CD8-positive, alpha-beta memory T cell (primary cell): ENCODE measurements at places on chromosomes 11 and 22. TPM values are rescaled to one million over a fixed set of nuclear protein-coding genes. Genes with fewer than 3 reads are reported as not detected.

DNA sequence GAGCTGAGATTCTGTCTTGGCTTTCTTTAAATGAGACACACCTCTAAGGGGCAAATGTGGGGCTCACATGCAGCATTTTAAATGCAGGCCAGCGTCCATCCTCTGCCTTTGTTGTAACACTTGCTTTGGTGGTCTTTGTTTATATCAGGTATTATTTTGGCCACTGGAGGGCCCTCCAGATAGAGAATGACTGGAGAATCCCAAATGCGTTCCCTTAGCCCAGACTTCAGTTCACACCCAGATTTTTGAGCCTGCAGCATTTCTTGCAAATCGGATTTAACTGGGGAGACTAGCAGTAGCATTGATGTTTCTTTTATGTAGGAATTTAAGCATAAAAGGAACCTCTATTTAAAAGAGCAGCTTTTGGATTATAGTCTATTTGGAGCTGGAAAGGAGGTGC, 200.2 kb upstream of the SORL1-AS1 start:
- DNase-seq = no peak

- DNase-seq = no peak
These were observed 10.6 kb downstream of the WNT7B start for GRCh38 chr22:45966320-45966894.

DNA sequence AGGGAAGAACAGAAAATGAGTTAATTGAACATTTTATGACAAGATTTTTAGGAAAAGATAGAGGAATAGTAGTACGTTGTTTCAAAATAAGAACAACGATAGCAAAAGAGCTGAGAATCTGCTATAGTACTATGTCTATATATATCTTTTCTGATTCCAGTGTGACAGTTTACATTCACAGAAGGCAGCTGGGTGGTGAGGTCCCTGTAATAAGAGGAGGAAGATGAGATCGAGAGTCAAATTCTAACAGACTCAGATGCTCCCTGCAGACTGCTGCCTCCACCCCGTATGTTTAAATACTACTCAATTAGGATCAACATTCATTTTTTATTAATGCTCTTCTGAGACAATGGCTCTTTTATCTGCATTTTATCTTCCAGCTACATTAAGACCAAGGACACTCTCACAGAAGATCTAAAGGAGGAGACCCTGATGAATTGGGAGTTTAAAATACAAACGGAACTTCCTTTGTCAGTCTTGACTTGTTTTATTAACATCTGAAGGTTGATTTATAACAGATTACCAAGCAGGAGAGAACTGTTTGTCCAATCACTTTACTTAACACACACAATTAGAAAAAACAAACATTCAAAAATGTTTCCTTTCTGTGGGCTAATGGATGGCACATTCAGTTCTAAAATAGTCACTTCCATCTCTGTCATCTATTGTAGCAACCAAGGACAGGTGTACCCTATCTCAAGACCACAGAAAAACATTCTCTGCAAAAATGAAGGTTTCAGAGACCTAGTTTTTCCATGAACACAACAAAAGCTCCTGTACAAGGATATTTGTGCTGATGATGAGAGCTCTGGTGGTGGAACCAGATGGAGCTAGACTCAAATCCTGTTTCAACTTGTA, 240.2 kb downstream of the CADM1 start:
- DNase-seq = no peak

GRCh38 chr11:1350086-1350725, 39.5 kb upstream of the BRSK2 start:
- no peak for DNase-seq

DNA sequence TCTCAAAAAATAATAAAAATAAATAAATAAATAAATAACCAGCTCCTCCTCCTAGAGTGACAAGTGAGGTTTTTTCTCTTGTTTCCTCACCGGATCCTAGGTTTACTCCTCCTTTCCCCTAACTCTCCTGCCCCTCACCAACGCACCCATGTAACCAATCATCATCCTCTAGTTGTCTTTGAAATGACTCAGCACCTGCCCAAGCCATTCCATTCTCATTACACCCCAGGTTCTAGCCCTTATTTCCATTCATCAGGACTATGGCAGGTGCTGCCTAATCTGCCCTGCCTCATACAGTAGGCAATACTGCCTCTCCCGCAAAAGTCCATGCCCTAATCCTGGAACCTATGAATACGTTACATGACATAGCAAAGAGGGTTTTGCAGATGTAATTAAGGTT, 60.4 kb downstream of the BUD13 start:
- no peak for DNase-seq

- DNase-seq = no peak
These were observed 104.3 kb upstream of the BLID start for GRCh38 chr11:122220321-122220720.

GRCh38 chr11:64800303-64801157, 2.5 kb downstream of the MAP4K2 start:
- no peak for DNase-seq

- no peak for DNase-seq
These were observed 48.0 kb downstream of the MACROD1 start for GRCh38 chr11:64117763-64118459.

GRCh38 chr11:44167046-44167445, 71.6 kb downstream of the EXT2 start:
- DNase-seq = no peak

DNA sequence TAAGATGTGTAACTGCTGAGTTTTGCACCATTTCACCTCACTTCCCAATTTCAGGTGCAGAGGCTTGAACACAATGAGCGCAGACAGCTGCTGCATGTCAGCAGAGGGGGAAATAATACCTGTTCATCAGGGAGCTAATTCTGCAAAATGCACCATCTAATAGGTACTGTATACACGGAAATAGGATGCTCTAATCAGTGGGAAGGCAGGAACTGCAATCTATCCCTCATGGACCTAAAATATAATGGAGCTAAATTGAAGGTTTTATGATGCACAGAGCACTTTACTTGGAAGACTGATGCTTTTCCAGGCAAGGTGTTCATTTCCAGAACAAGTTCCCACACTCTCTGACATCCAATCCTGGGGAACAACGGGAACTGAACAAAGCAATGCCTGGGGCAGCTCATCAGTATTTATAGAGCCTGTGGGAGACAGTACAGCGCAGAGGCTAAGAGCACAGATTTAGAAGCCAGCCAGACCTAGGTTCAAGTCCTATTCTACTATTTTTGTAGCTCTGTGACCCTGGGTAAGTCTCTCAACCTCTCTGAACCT, 78.5 kb downstream of the TENM4 start:
- no peak for DNase-seq

GRCh38 chr11:64566042-64566914, 24.7 kb upstream of the SLC22A12 start:
- no peak for DNase-seq

DNA sequence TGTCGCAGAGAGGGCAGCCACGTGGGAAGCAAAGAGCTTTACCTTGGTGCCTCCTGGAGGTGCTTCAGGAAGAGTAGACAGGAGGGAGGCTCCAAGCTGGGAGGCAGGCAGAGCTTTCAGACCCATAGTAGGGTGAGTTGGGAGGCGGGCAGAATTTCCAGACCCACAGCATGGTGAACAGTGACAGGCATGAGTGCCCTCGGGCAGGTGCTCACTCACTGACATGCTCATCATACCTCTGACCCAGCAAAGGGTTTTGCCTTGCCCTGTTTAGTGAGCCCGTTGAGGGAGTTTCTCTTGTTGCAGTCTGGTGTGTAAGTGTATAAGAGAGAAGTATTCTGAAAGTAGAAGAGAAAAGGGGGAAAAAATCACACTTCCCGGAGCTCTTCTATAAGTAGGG, 86.4 kb upstream of the NTM start:
- no peak for DNase-seq

HTATIP2 gene
- 52.4 TPM for total RNA-seq

SYCE3 gene
- total RNA-seq = not detected

GGTLC3 gene
- total RNA-seq = not detected

MUC5B gene
- total RNA-seq = not detected

PHF21B gene
- not detected for total RNA-seq

SAA4 gene
- not detected for total RNA-seq

TPH1 gene
- total RNA-seq = 0.20 TPM

OR56A1 gene
- total RNA-seq = not detected

RIBC2 gene
- total RNA-seq = 10.4 TPM

FAM111B gene
- 46.5 TPM for total RNA-seq
